Stimulated activated naive CD4-positive, alpha-beta T cell (primary cell): ENCODE measurements at places on chromosomes 4 and X.

DNA sequence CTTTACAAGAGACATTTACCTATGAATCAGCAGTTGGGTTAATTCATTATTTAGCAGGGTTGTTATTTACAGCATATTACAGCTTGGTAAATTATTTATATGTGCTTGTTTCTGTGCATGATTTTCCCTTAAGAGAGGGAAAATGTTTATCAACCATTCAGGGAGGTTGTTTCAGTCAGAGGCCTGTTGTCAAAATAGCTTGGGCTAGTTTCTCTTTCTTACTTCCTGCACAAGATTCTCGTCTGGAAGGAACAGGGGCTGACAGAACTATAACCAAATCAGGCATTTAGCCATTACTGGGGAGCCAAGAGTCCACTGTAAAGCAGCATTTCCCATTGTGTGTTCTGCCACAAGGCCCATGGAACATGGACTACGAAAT lies 135.8 kb downstream of the HS6ST2 start:
- no peak for DNase-seq

- peak; percentile 49 for DNase-seq
These were observed at the start of the genes DNAAF6 and NUP62CL for GRCh38 chrX:107205770-107206696. TSS of gene DNAAF6 (plus strand) at chrX:107206611. CDS start at chrX:107212876, 6,265 bp downstream. TSS of gene NUP62CL (minus strand) at chrX:107206433. CDS start at chrX:107175146, 31,287 bp downstream.

- no peak for DNase-seq
These were observed 209.1 kb upstream of the FAT1 start for GRCh38 chr4:186932631-186933187.

GRCh38 chr4:113452868-113453620 lies 308.5 kb downstream of the CAMK2D start:
- DNase-seq, result no peak

DNA sequence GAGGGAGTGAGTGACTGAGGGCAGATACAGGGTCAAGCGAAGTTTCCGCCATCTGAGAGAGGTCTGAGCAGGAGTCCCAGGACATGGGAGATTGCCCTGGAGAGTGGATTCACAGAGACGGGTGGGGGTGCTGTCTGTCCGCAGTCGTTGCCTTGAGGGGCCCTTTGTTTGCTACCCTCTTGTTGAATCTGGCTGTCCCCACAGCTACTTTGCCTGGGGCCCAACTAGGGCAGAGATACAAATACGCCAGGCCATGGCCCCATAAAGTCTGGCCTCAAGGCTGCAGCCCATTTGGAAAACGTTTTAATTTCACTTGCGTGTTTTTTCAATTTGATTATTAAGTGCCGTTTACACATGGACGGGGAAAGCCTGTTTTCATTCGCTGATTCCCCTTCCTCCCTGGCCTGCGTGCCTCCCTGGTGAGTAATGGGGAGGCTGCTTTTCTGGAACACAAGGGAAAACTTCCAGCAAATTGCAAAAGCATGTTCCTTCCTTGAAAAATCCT lies 134.4 kb downstream of the SMIM20 start:
- no peak for DNase-seq

DNA sequence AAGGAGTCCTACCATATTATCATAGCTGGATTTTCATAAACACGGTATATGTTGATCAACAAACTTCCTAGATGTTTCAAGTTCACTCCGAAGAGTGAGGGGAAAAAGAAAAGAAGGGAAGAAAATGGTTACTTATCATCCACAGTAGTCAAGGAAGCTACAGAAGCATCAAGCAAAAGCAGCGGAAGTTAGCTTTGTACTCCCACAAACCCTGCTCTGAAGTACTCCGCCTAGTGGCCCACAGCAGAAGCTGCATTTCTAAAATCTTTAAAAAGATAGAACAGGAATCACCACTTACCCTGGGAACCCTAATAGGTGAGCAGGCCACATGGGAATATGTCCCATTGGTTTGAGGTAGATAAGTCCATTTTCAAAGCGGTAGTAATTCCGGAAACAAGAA lies 28.5 kb upstream of the FRG1 start:
- no peak for DNase-seq

- DNase-seq, result no peak
These were observed 183.6 kb downstream of the MGST2 start for GRCh38 chr4:139849219-139849618.

GRCh38 chr4:109315818-109316217 lies 13.4 kb upstream of the COL25A1 start:
- no peak for DNase-seq

GRCh38 chr4:24032371-24032989 lies 142.6 kb upstream of the PPARGC1A start:
- no peak for DNase-seq

DNA sequence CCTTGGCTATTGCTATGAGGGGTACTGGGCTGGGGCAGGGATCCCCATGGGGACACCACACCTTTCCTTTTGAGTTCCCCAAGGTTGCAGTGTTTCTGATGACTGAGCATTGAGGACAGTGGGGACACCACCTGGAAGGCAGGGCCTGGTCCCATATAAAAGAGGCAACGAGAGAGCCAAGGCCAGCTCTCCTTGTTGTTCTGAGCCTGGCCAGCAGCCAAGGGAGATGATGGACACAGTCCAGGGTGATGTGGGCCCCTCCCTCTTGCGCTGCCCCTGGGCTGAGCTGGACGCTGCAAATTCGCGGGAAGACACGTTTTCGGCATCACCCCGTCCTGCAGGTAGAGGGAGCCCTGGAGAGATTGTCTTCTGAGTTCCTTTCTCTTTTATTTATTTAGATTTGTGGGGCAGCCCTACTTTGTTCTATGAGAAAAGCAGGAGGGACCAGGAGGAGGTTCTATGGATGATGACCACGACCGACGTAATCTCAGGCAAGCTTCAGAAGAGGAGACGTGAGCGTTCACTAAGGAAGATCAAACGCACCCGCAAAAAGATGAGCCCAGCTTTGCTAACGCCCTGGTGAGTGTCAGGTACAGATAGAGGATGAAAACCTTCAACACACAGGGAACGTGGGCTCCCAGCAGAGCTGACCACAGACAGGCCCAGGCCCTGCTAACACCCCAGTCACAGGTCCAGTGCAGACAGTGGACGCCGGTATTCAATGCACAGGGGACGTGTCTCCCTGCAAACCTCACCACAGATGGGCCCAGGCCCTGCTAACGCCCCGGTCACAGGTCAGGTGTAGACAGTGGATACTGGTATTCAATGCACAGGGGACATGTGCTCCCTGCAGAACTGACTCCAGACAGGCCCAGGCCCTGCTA lies 97.4 kb downstream of the SHOX start:
- DNase-seq, result no peak

GRCh38 chr4:174749091-174749490 lies 80.0 kb downstream of the GLRA3 start:
- no peak for DNase-seq

DNA sequence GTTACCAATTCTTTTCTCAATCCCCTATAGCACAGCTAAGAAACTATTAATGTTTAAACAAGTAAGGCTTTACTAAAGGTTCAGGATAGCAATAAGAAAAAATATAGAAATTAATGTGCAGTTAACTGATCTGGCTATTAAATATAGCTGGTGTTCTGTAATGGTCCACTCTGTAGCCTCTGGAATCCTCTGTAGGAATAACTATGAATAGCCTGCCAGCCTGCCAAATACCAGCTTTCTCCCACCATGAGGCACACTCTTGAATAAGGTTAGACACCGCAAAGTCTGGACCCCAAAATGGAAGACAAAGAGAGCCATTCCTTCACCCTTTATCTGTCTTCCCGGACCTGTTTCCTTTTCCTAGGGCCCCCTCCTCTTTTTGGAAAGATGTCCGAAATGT lies 30.6 kb downstream of the CEP44 start:
- no peak for DNase-seq

- no peak for DNase-seq
These were observed 463.4 kb upstream of the GRID2 start for GRCh38 chr4:91840359-91840758.

- no peak for DNase-seq
These were observed 92.0 kb upstream of the KLHL4 start for GRCh38 chrX:87425618-87426017.

GRCh38 chrX:139008185-139008584 lies 296.7 kb upstream of the FGF13 start:
- no peak for DNase-seq

DNA sequence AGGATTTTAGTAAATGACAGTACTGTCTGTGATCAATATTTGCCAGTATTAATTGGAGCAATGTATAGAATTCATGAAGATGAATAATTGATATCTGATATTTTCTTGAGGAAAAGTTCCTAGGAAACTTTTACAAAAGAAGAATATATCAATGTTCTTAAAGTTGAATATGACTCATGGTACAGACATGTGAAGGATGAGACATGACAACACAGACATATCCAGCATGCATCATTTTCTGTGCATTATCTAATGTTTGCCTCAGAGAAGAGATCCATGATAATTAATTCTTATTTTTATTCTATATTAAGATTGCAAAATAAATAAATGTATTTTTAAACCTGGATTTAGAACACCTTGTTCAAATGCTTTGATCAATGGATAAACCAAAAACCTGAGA lies 452.9 kb upstream of the EPHA5 start:
- DNase-seq, result no peak

GRCh38 chr4:183571350-183571941 lies 66.6 kb downstream of the ING2 start:
- no peak for DNase-seq

GRCh38 chr4:100289946-100290345 lies 99.7 kb upstream of the DDIT4L start:
- no peak for DNase-seq

GRCh38 chr4:101973361-101973760 lies 182.8 kb downstream of the BANK1 start:
- DNase-seq, result no peak

GRCh38 chr4:105059337-105059736 lies 87.3 kb upstream of the TET2 start:
- DNase-seq, result no peak

DNA sequence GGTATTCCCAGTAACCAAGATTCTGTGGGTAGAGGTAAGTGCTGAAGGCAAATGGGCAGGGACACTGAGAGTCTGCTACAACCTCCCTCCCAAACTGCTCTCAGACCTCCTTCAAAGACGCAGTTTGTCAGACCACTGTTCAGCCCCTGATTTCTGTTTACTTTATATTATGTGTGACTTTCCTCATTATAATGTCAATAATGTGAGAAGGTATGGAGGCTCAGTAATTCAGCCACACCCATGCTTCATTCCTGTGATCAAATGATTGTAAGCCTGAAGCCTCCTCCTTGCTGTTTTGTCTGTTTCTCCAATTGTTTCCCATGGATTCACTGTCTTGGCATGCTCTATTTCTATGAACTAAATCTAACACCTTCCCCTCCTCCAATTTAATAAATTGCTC lies 75.6 kb downstream of the SYTL5 start:
- DNase-seq, result no peak

- no peak for DNase-seq
These were observed 48.8 kb downstream of the RBPJ start for GRCh38 chr4:26369581-26369980.

GRCh38 chr4:130722361-130722760 lies 1626.4 kb downstream of the C4orf33 start:
- no peak for DNase-seq

- DNase-seq, result no peak
These were observed 213.8 kb upstream of the FGF13 start for GRCh38 chrX:138925330-138925729.

- DNase-seq, result no peak
These were observed 95.9 kb upstream of the DUSP21 start for GRCh38 chrX:44747969-44748368.

- DNase-seq, result peak; percentile 7
These were observed 85.4 kb upstream of the GBA3 start for GRCh38 chr4:22607382-22607781.

DNA sequence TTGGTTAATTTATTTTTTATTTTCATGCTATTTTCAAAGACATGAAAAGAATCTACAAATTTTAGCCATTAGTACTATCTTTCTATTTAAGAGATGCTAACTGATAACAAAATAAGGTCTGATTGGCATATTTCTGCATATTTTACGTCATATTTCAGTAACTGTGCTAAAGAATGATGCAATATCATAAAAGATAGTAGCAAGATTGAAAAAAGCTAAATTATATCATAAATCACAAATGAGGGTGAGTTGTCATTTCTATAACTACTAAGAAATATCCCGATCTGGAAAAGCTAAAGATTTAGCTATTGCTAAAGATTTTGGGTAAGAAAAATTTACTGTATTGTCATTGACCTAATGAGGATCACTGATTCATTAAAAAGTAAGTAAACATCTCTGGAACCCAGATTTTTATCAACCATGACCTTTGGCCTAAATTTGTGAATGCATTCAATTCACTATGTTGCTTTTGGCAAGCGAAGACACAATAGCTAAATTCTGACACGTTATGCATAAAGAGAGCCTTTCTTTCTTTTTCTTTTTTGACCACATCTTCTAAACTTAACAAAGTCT lies 103.6 kb downstream of the HPGD start:
- DNase-seq, result no peak

DNA sequence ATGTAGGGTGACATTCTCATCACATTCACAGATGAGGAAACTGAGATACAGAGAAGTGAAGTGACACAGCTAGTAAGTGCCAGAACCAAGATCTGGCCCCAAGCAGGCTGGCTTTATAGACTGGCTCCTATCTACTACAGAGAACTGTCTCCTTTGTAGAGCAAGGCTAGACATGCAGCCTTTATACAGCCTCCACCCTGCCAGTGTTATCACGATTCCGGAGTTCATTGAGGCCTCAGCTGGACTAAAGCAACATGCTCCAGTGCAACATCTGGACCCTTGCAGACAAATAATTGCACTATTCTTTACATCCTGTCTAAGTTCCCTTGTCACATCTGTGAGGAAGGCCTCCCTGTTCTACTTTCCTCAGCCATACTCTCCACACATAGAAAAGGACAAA lies 58.0 kb upstream of the XIAP start:
- DNase-seq, result no peak

- DNase-seq, result no peak
These were observed 181.8 kb downstream of the USP46 start for GRCh38 chr4:52477191-52477780.

DNA sequence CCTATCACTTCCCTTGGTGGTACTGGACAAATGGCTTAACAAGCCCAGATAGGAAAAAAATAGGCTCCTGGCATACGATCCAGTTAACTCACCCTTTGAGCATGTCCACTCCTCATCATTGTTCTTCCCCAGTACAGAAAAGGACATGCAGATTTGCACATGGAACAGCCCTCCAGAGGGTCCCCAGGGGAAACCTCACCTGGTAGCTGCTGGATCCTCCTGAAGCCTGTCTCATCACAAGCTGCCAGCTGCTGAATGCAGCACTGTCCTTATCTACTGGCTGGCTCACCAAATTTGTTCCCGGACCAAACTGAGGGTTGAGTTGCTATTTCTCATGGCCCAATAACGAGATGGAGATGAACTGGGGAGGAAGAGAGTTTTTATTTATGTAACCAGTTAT lies 49.4 kb downstream of the SERTM2 start:
- DNase-seq, result no peak

DNA sequence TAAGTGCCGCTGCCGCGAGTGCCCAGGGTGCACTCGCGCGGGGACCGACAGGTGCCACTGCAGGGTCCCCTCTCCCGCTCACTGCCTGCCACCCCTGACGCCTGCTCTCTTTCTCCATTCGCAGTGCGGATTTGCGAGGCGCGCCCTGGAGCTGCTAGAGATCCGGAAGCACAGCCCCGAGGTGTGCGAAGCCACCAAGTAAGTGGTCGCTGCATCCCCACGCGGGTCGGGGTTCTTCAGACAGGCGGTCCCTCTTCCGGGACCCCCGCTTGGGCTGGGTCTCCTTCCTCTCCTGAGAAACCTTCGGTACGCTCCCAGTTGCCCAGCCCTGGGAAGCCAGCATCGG lies 547 bp downstream of the GUCY1A1 start:
- DNase-seq, result no peak

- no peak for DNase-seq
These were observed at the start of gene HEPH for GRCh38 chrX:66163849-66164411. TSS of gene HEPH (plus strand) at chrX:66164247. CDS start at chrX:66170571, 6,324 bp downstream.

- no peak for DNase-seq
These were observed 312.5 kb upstream of the HS3ST1 start for GRCh38 chr4:11741190-11741652.

GRCh38 chrX:81120258-81120935 lies 81.3 kb downstream of the HMGN5 start:
- no peak for DNase-seq
